HT-29 (cell line): ENCODE measurements at places on chromosomes 16 and 17. TPM values are rescaled to one million over a fixed set of nuclear protein-coding genes. Genes with fewer than 3 reads are reported as not detected.

Gene C17orf50
- total RNA-seq = not detected in 2 replicates

Gene HS3ST3B1
- 0.13 TPM in 1 of 2 replicates, not detected in the other for total RNA-seq

Gene PSME3
- total RNA-seq = 96.8 and 142 TPM in 2 replicates

Gene GNGT2
- total RNA-seq = not detected in 2 replicates

Gene ITGAD
- total RNA-seq = not detected in 2 replicates

Gene ZDHHC1
- 21.5 and 24.4 TPM in 2 replicates for total RNA-seq

Gene CXCL16
- total RNA-seq = 11.5 and 12.7 TPM in 2 replicates

GRCh38 chr16:50479771-50480170 lies 68.4 kb upstream of the NKD1 start:
- DNase-seq = no peak

DNA sequence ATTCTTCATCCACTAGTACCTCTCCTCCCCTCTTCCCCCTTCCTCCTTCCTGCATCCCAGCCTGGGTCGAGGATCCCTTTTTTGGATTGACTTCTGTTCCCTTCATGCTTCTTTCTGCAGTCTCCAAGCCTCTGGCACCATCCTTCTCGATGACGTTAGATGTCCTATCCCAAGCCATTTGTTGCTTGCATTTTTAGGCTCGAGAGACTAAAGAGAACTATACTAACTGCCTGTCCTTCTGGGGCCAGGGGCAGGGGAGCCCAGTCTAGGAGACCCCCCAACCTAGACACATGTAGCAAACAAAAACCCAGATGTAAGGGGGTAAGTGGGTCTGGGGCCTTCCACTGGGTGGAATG lies 23.9 kb downstream of the UNK start:
- DNase-seq = no peak

DNA sequence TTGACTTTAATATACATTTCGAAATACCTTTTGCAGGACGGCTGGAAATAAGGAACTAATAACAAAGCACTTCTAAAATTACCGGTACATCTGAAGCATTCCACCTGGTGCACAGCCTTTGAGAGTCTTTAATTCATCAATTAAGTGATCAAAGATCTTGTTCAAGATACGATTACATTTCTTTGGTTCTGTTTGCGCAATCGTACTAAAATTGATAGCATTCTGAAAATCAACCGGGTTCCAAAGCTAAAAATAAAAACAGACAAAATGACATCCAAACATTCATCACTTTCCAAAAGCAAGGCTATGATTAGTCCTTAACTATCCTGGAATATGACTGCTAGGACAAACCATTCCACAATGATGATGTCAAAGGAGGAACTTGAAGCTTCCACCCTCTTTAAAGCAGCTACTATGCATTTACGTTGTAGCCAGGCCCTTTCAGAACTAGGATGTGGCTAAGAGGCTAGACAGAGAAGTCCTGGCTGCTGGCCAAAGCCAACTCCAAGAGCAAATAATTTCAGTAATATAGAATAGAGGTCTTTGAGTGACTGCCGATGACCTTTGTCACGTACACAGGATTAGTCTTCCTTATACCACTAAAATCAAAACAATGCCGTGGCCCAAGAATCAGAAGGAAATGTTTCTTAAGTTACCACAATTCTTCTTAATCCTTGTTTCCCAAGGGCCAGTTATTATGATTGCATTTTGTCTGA lies 299.8 kb upstream of the PSMD7 start:
- DNase-seq = peak; percentile 69

DNA sequence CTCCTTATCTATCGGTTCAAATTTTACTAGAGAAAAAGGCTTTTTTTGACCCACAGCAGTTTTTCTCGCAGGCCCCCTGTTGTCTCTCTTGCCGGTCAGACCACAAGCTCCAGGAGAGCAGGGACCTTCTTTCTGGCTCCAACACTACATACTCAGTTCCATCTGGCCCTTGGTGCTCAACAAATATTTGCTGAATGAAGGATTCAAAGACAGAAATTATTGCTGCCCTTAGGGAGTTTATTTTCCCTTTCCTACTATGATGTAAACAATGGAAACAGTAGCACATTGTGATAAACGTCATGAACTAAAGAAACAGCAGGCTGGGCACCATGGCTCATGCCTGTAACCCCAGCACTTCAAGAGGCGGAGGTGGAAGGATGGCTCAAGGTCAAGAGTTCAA lies 59.0 kb upstream of the ATP2A3 start:
- DNase-seq = no peak

- peak; percentile 32 for DNase-seq
Measured at GRCh38 chr16:11797957-11798299, 870 bp upstream of the ZC3H7A start.

DNA sequence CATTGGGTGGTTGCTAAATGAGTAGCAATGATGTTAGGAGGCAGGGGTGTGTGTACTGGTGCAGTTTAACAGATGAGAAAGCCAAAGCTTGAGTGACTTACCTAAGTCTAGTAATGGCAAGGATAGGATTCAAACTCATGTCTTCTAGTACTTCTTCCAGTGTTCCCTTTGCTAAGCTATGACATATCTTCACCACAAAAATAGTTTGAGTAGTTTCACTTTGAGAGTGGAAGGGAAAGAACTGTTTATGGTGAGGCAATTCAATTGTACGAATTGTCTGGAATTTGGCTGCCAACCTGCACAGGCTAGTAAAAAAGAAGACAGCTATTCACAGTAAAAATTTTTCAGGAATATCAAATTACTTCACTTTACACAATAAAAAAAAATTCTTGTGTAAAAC lies 138.0 kb downstream of the NLK start:
- DNase-seq = no peak

GRCh38 chr16:16143038-16143763 lies 80.1 kb downstream of the ABCC6 start:
- DNase-seq = no peak
